ENCODE measurements at places on chromosomes 2 and 18. TPM values are rescaled to one million over a fixed set of nuclear protein-coding genes. Genes with fewer than 3 reads are reported as not detected.

Gene DHRS9
- not detected for total RNA-seq

Gene IL36A
- 0.29 TPM for total RNA-seq

Gene INHBB
- not detected for total RNA-seq

- no peak for DNase-seq
These were observed 143.3 kb downstream of the HDAC4 start for GRCh38 chr2:239257511-239257937.

DNA sequence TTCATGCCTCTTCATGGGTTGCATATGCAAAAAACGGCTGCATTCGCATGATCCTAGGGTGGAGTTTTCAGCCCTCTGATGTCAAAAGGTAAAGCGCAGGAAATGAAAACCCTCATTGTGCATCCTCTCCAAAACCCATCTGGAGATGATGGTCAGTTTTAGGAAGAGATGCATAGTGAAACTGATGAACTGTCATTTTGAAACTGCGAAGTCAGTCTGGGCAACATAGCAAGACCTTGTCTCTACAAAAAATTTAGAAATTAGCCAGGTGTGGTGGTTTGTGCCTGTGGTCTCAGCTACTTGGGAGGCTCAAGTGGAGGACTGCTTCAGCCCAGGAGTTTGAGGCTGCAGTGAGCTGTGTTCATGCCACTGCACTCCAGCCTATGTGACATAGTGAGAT is 2.5 kb upstream of the TTLL4 start:
- no peak for DNase-seq

DNA sequence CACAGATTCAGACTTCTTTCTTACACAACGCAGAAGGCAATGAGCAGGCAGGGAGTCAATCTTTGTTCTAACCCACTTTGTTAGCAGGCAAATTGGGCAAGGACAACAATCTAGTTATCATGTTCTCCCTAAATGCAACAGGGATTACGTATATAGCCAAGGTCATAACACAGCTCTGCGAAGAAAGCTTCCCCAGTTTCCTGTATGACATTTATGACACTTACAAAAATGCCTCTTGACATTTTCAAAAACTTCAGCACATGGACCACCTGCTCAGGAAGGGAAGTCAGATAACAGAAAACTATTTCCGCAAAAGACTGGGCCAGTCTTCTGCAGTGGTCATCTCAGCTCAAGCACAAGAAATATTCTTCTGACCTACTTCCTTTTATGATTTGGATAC is 106.1 kb downstream of the IRS1 start:
- DNase-seq: no peak

- no peak for DNase-seq
These were observed 109.2 kb upstream of the FZD7 start for GRCh38 chr2:201924453-201924852.

Measured in activated CD8-positive, alpha-beta T cell treated with anti-CD3 and anti-CD28 coated beads, Interleukin-2, amount 10 ng/mL, durations not matched to agents 7 days and 5 days (primary cell).